ENCODE measurements at places on chromosomes 11 and 22. TPM values are rescaled to one million over a fixed set of nuclear protein-coding genes. Genes with fewer than 3 reads are reported as not detected.

The LMO2 gene
- 16.2 TPM for polyA plus RNA-seq

The CCDC157 gene
- polyA plus RNA-seq, result 0.89 TPM

The ESAM gene
- 62.5 TPM for polyA plus RNA-seq

The OR4A16 gene
- polyA plus RNA-seq, result not detected

The C2CD2L gene
- polyA plus RNA-seq, result 6.9 TPM

The GAL3ST1 gene
- 6.6 TPM for polyA plus RNA-seq

The C11orf97 gene
- polyA plus RNA-seq, result not detected

The MICAL2 gene
- 17.7 TPM for polyA plus RNA-seq

The HPX gene
- polyA plus RNA-seq, result 3.1 TPM

DNA sequence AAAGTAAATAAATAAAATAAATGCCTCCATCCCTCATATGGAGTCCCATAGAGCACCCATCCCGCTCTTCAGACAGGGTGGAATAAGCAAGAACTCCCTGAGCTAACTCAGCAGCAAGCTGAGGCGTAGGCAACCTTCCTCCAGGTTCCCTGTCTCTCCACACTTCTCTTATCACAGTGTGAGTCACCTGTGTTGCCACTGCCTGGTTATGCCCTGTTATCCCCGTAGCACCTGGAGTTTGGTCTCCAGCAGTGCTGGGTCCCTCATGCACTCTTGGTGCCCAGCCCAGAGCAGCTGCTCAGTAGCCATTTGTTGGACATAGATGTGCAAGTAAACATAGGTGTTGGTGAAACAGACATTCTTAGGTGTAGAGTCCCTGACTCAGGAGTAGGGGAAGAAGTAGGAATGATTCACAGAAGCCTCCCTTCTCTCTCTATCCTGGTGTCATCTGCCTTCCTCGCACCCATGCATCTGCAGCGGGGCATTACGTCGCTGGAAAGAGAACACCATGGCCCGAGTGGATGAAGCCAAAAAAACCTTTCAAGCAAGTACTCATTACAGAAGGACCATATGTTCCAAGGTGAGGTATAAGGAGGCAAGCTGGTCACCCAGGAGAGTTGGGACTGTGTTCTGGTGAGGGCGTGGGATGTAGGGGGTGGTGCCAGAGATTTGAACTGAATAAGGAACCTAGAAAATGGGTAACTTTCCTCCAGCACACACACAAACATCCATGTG is 56.0 kb downstream of the PISD start:
- no peak for DNase-seq

- no peak for DNase-seq
These were observed 189.3 kb downstream of the GUCY1A2 start for GRCh38 chr11:106828976-106829375.

GRCh38 chr11:119295178-119295577 is 21.8 kb downstream of the MCAM start:
- DNase-seq, result no peak

DNA sequence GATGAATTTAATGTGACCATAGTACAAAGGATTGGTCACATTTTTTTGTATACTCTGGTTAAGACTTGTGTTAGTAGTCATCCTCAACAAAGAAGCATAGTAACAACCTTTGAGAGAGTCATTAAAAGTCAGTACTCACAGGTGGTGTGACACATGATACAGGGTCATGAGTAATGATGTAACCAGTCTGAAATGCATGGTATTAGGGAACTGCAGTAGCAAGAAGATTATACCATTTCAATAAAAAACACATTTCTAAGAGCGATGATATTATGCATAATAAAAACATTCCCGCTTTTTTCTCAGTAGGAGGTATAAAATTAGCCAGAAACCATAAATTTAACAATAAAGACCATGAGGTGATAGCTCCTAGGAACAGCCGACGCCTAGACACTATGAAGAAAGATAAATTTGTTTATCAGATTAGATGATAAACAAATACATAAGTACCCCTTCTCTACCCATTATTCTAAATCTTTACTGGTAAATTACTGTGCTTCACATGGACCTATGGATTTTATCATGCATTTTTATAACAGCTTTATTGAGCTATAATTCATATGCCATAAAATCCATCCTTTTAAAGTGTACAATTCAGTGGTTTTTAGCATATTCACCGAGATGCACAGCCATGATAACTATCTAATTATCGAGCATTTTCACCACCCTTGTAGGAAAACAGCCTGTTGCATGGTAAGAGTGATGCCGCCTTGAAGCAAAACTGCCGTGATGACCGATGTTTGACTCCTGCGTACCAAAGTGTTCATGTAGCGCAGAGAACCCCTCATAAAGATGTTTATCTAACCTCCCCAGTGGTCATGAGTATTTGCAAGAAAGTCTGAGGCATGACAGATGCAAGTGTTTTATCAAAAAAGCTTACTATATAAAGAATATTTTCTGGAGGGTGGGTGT is 41.8 kb downstream of the TMPRSS5 start:
- DNase-seq, result no peak

GRCh38 chr11:106218106-106218505 is 140.6 kb downstream of the AASDHPPT start:
- peak; percentile 5 for DNase-seq

DNA sequence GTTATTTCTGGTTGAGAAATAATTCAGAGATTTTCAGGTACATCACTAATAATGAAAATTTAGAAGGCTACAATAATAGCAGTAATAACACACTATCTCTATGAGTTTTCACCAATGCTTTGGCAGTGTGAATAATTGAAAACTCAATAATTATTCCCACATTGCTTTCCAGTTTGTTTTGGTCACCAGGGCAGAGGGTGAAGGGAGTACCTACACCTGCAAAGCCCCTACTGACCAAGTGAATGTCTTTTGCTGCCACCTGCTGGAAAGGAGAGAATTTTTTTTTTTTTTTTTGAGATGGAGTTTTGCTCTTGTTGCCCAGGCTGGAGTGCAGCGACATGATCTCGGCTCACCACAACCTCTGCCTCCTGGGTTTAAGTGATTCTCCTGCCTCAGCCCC is 3.2 kb downstream of the NELL1 start:
- no peak for DNase-seq

DNA sequence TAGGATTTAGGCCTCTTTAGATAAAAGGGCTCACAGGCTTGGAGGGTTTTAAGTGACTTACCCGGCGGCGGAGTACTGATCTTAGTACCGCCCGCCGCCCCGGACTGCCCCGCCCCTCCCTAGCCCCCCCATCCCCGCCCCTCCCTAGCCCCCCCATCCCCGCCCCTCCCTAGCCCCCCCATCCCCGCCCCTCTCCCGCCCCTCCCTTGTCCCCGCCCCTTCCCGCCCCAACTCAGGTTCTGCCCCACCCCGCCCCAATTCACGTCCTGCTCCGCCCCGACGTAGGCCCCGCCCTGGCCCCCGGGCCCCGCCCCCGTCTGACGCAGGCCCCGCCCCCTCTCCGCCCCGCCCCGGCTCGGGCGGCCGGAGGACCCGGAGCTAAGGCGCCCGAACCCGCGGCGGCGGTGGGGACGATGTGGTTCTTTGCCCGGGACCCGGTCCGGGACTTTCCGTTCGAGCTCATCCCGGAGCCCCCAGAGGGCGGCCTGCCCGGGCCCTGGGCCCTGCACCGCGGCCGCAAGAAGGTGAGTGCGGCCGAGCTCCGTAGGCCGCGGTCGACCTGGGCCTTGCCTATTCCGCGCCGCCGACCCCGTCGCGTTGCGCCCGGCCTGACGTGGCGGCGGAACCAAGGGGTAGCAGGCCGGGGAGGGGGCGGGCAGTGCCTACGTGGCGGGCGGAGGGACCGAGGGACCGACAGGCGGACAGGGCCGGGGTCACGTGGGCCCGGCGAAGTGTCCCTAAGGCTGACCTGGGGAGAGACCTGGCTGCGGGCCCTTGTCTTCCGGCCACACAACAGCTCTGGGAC is at the start of gene SCYL1:
TSS of gene SCYL1 (plus strand) at position 343 of the 805 bp plus-strand sequence. CDS start at position 414, 71 bp downstream.
- DNase-seq, result peak; percentile 89

DNA sequence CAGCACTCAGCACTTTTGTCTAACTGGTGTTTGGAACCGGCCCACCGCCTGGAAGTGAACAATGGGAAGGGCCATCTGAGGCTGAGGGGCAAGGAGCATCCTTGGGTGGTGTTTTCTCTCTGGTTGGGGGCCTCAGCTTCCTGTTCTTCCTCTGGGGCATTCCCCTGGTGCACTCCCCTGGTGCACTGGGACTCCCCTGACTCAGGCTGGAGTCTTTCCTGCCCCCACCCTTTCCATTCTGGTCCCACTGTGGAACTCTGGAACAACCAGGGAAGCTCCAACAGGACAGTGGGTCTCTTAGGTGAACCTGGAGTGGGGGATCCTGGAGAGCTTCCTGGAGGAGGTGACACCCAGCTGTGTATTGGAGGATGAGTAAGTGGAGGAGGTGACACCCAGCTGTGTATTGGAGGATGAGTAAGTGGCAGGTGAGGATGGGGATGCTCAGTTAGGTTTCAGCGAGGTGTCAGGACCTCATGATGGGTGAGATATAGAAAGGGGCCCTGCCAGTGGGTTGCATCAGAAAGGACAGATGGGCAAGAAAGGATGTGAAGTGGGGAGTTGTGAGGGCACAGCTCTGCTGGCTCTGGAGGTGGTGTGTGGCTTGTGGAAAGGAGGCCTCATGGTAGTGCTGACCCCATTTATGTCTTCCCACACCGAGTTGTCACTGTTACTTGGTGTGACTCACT is 132.1 kb downstream of the OSBP2 start:
- no peak for DNase-seq

GRCh38 chr11:103737037-103737622 is 299.3 kb upstream of the DDI1 start:
- DNase-seq, result peak; percentile 8

DNA sequence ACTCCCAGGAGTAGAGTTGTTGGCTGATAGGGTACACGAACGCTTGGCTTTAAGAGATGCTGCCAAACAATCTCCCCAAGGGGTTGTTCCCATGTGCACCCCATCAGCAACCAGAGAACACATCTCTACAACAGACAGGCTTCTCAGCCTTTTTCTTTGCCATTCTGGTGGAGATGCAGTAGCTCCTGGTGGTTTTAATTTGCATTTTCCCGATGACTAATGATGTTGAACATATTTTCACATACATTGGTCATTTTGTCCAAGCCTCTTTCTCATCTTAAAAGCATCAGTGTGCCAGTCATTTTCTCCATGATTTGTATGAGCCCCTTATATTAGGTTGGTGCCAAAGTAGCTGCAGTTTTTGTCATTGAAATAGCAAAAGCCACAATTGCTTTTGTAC is 21.8 kb downstream of the DHCR7 start:
- no peak for DNase-seq

- no peak for DNase-seq
These were observed 76.4 kb downstream of the COMMD9 start for GRCh38 chr11:36212564-36213392.

- no peak for DNase-seq
These were observed 5.5 kb downstream of the KRTAP5-6 start for GRCh38 chr11:1702506-1702905.

Measured in muscle of leg (tissue), 16 donors.